NCI-H2171 treated with DMSO at 0.1 percent for 48 hours (cell line): ENCODE measurements at places on chromosomes 4 and X.

DNA sequence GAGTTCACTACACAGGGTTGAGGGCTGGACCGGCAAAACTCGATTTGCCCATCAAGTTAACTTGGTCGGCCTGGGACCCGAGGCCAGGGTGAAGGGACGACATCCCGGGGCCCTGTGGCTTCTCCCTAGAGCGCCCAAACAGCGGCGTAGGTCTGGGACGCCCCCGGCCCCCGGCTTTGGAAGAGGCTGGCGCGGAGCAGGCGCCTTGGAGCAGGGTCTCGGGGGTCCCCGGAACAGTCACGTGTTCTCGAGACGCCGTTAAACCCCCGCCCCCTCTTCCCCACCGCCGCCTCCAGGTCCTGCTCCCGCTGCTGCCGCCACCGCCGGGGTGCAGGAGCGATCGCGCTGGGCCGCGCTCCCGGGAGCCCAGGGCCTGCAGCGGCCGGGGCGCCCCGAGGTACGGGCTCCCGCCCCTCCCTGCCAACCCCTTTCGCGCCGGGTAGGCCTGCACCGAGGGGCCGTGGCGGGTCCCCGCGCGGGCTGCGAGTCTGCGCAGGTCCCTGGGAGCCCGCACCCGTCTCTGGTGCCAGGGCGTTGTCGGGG lies at the start of gene NPY5R:
TSS of gene NPY5R (plus strand) at position 289 of the 543 bp plus-strand sequence. CDS start 6,382 bp downstream, outside the sequence.
- no peak for DNase-seq

DNA sequence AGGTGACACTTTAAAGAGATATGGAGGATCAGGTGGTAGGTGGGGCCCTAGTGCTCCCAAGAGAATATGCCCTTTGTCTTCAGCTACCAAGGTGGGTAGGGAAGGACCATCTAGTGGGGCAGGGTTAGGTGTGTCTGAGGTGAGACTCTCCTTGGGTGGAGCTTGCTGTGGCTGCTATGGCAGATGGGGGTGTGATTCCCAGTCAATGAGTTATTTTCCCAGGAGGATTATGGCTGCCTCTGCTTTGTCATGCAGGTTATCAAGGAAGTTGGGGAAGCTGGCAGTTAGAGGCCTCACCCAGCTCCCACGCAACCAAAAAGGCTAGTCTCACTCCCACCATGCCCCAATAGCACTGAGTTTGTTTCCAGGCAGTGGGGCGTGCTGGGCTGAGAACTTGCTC lies 18.0 kb upstream of the SPIN2A start:
- no peak for DNase-seq

DNA sequence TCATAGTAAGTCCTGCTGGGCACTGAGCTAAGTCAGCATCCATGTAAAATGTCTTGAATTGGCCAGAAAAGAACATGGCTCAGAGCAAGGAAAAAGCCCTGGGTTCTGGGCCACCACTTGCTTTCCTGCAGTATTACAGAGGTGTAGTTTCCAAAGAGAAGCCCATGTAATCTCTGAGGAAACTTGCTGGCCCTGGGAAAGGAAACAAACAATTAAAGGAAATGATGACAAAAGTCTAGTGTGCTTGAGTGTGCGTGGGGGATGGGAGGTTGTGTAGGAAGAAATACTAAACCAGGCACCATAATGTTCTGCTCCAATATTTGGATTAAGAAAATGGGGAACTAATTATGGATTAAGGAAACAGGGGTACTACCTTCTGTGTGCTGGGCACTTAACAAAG lies 39.5 kb upstream of the SMIM10L2A start:
- DNase-seq = no peak

GRCh38 chr4:83757121-83757621 lies 221.3 kb downstream of the GPAT3 start:
- no peak for DNase-seq

DNA sequence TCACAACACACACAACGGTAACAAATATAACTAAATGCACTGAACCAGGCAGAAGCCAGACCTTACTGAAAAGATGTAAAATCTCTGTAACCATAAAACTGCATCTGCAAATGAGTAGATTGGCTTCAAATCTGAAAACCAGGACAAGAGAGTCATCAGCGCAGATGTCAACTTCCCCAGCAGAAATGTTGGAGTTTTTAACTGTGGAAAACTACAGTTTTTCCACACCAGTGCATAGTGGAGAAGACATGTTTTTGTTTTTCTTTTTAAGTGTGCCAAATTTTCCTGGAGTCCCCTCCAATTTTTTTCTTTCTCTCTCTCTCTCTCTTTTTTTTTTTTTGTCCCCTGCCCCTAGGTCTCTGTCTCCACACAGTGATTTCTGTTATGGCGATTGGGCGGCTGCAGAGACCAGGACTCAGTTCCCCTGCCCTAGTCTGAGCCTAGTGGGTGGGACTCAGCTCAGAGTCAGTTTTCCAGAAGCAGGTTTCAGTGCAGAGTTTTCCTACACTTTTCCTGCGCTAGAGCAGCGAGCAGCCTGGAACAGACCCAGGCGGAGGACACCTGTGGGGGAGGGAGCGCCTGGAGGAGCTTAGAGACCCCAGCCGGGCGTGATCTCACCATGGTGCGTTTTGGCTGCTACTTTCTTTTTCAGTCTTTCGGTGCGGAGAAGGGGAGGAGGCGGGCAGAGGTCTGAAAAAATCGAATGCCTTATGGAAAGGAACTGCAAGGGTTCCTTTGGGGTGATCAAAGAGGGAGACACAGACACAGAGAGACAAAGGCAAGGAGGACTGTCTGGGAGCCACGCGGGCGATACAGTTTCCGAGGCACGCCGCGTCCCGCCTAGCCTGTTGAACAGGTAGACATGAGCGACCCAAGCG lies at the start of gene GUCY1A1:
TSS of gene GUCY1A1 (plus strand) at position 505 of the 878 bp plus-strand sequence. CDS start 30,020 bp downstream, outside the sequence.
- DNase-seq = no peak

- DNase-seq = peak; percentile 19
Measured at GRCh38 chrX:18983666-18984380, at the start of gene PHKA2. Gene PHKA2, minus strand, starts transcription at chrX:18984114. Its CDS starts 182 bp downstream, at chrX:18983932.

DNA sequence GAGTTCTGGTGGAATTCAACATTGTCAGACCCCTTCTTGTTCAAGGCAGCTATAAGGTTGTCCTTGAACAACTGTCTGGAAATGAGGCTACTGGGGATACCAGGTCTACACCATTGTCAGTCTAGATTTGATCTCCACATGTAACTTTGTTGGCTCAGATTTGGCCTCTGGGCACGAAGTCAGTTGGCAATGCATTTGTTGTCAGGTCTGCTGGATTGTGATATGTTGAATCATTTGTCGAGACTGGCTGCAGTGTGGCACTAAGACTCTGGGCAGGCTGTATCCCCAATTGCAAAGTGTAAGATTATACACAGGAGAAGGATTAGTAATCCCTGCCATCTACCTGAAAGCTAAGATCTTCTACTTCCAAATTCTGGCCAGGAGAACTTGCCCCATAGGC lies 26.5 kb downstream of the ZNF81 start:
- no peak for DNase-seq

GRCh38 chrX:131828482-131828881 lies 194.6 kb upstream of the STK26 start:
- peak; percentile 4 for DNase-seq

DNA sequence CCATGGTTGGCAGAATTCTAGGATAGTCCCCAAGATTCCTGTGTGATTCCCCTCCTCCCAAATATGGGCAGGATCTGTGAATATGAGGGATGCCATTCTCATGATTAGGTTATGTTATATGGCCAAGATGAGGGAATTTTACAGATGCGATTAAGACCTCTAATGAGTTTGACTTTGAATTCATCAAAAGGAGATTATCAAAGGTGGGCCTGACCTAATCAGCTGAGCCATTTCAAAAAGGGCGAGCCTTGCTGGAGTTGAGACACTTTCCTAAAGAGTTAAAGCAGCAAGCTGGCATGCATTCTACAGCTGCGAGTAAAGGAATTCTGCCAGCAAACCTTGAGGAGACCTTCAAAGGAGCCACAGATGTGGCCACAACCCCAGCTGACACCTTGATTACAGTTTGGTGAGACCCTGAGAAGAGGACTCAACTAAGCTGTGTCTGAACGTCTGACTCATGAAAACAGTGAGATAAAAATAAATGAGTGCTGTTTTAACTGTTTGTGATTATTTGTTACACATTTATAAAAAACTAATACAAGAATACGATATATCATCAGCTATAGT lies 31.7 kb upstream of the TMPRSS11D start:
- DNase-seq = no peak

GRCh38 chr4:112348488-112349158 lies 51.5 kb downstream of the ALPK1 start:
- DNase-seq = no peak

GRCh38 chr4:113643505-113643904 lies 118.0 kb downstream of the CAMK2D start:
- no peak for DNase-seq

GRCh38 chr4:78584863-78585547 lies 33.4 kb downstream of the ANXA3 start:
- DNase-seq = peak; percentile 71

DNA sequence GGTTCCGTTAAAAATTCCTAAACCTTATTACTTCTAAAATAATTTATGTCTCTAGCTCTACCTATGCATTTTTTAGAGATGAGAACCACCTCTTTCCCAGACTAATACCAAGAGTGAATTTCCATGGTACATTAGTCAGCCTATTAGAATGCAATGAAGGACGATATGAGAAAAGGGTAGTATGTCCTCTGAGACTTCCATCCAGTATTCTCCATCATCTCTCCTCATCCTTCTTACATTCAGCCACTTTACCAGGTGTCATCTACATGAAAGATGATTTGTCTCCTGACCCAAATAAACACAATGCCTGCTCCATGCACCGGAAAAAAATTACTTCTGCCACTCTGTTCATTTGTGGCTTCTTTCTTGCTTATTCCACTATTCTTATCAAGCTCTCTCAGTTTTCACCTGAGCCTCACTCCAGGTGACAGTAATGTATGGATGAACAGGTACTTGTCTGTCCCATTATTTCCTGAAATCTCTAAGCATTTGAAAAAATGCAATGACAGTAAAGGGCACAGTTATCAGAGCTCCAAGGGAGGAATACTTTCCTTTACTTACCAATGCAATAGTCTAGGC lies 97.9 kb downstream of the MAB21L2 start:
- no peak for DNase-seq
